CD4-positive, alpha-beta T cell treated with Interleukin-2 at 100 ng/mL for 4 hours (primary cell): ENCODE measurements at places on chromosomes 1 and 21.
A peak's percentile ranks its signal among the peaks of the same experiment; 100 is the strongest.

DNA sequence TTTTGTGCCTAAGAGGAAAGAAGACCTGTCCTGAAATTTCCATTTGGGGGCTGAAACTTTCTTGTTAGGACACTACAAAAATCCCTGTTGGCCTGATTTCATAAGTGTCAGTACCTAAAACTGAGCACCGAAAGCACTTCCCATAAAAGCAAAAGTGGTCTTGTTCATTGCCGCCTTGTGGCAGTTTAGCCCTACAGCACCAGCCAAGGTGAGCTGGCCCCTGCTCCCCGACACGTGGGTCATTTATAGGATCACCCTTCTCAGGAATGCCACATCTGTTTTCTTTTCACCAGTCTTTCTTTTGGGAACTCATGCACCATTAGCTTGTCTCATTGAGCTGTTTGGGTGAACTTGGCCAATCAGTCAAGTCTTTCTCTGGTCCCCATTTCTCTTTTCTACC is 155.8 kb upstream of the KAZN start:
- no peak for DNase-seq

GRCh38 chr1:3491291-3492246 is 37.1 kb downstream of the ARHGEF16 start:
- DNase-seq: peak; percentile 80

- DNase-seq: no peak
Observed at GRCh38 chr1:70038025-70038424, 167.4 kb downstream of the LRRC40 start.

DNA sequence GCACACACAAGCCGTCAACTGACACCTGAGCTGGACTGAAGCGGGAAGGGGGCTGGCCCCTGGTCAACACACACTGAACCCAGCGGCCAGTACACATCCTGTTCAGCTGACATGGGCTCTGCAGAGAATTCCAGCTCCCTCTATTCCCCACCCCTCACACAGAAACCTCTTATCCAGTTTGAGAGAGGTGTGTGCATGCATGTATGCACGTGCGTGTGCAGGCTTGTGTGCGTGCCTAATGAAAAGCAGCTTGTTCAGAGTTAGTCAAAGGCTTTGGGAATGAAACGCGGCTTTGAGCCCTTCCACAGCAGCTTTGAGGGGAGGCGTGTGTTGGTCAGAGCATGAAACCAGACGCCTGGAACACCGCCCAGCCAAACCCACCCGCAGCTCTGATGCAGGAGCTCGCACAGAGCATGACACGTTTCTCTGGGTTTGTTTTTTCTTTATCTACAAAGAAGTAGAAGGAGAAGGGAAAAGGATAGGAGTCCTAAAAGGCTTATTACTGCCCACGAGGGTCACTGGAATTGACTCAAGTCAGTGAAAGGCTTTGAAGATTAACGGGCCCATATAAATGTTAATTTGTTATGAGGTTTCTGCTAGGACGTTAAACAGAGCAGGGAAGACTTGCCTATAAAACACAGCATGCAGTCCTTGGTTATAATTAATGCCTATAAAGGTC is 184.2 kb downstream of the ETS2 start:
- DNase-seq: no peak

- DNase-seq: no peak
Observed at GRCh38 chr21:30943243-30943642, 61.9 kb upstream of the KRTAP11-1 start.

- no peak for DNase-seq
Observed at GRCh38 chr1:39167632-39168209, 36.8 kb upstream of the MACF1 start.

DNA sequence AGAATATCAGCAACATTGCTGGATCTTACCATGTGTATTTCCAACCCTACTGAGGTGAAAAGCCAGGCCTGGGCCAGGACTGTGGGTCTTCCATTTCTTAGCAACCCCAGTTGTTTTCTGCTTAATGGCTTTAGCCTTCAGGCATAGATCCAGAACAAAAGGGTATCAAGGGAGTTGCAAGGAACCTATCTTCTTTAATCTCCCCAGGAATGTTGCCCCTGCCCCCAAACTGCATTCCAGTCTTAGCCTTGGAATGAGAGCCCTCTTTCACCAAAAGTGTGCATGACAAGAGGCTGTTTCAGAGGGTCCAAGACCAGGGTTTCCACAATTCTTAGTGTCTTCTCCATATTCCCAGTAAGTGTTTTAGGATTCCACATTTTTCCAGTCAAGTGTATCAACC is 87.9 kb upstream of the SOX13 start:
- no peak for DNase-seq

GRCh38 chr1:160154790-160155189 is 3.4 kb downstream of the ATP1A4 start:
- DNase-seq: no peak
